ENCODE measurements at places on chromosomes 4 and X.

DNA sequence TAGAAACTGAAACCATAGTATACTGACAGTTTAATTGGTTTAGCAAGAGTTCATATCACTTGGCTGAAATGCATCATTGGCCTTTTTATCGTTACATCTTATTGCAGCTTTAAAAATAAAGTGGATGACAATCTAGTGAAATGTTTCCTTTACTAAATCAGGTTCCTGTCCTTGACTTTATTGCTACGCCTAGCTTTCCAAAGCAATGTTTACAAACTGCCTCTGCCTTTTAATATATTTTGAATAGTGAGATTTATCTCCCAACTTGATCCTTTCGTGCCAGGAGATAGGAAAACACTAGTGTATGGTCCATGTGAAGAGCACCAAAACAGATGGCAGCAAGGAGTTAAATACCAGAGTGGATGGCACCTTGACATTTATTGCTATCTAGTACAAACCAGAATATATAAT, 67.0 kb downstream of the GPC3 start:
- DNase-seq = no peak

GRCh38 chr4:144463236-144463635, 182.7 kb upstream of the HHIP start:
- DNase-seq = no peak

- no peak for DNase-seq
Measured at GRCh38 chr4:84470204-84470785, 28.8 kb downstream of the NKX6-1 start.

DNA sequence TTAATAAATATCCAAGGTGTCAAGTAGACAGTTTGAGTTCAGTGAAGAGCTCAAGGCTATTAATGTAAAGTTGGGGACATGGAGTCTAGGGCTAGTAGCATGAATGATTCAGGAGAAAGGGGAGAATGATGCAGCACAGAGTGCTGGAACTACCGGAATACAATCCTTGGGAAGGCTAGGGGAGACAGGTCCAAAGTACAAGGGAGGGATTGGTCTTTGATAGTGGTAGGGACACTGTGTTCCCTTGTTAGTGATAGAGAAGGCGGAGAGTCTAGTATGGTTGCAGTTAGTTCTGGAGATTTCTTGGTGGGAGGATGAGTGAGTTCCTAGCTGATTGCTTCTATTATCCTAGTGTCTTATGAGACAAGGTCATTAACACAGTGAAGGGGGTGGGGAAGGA, 8.7 kb downstream of the GCNA start:
- DNase-seq = no peak

Data from nucleus accumbens (tissue), 56 donors.